ENCODE measurements at places on chromosomes 6 and 20.

- DNase-seq = peak; percentile 10
These were observed 160.1 kb upstream of the BEND3 start for GRCh38 chr6:107275330-107275865.

- DNase-seq = peak; percentile 81
These were observed 411.8 kb downstream of the CDKAL1 start for GRCh38 chr6:20946022-20946421.

DNA sequence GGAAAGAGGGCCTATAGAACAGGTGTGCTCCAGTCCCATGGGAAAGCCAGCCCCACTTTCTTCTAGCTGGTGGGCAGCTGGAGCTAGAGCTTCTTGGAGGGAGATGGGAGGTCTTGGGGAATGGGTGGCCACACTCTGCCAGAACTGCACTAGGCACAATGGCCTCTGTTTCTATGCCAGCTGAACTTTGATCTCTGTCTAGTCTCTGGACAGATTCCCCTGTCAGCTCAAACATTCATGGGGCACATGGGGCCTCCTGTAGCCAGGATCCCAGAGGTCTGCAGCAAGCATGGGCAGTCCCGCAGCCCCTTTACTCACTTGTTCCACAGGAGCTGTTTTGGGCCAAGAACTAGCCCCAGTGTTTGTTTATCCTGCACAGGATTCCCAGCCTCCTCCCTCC lies 591.3 kb upstream of the HS3ST5 start:
- no peak for DNase-seq

GRCh38 chr20:13348311-13349234 lies 127.5 kb downstream of the ISM1 start:
- peak; percentile 54 for DNase-seq

- DNase-seq = peak; percentile 68
These were observed 1.4 kb upstream of the TRIM39 start for GRCh38 chr6:30325150-30325872.

DNA sequence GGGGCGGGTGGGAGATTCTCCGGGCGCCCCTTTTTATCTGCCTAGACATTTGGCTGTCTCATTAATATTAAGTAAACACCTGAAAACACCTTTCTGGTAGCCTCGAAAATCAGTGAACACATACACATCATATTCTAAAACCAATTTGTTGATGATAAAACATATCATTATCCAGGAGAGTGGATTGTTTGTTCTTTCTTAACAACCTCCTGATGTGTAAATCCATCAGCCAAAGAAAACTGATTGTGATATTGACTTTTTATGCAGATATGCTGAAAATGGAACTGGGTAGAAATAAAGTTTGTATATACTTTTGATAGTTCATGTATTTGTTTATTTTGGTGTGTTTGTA lies 75.7 kb downstream of the ADGRG6 start:
- no peak for DNase-seq

DNA sequence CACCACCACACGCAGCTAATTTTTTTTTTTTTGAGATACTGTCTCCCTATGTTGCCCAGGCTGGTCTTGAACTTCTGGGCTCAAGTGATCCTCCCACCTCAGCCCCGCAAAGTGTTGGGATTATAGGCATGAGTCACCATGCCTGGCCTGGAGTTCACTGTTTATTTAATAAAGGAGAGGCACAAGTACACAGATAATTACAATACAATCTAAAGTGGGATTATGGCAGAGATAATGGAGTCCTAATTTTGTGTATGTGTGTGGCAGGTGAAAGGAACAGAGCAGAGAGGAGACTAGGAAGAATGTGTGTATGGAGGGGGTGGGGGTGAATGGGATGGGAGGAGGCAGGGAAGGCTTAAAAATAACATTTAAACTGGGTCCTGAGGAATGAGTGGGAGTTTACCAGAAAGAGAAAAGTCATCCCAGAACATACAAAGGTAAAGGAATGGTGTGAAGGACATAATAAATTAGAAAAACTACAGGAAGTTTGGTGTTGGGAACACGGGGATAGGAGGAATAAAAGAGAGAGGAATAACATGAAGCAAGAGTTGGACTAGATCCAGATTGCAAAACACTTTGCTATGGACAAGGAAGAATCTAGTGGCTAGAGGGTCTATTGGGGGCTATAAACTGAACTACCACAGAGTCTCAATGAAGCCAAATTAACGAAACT lies 4.4 kb downstream of the NCOA5 start:
- DNase-seq = peak; percentile 48

DNA sequence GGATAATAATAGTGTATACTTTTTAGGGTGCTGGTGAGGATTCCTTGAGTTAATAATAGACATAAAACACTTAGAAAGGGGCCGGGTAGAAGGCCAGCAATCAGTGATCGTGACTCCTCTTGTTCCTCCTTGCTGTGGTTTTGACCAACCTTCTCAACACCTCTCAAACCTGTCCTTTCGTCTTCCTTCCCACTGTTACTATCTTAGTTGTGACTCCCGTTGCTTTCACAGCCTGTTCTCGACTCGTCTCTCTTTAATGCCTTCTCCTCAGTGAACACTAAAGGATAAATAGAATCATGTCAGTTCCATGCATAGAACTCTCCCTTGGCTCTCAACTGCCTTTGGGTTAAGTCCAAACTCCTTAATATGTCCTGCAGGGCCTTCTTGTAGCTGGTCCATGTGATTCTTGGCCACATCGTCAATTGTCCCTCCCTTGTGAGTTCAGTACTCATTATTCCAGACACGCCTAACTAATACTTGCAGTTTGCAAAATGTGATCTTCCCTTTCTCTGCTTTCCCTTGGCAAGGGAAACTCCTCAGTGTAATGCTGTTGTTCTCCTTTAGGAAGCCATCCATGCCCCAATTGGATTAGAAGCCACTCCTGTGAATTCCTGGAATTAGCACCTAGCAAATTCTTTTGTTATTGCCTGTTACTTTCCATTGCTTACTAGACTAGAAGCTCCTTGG lies 164.9 kb downstream of the UTRN start:
- DNase-seq = no peak

GRCh38 chr6:32615885-32616532 lies 21.2 kb upstream of the HLA-DQA1 start:
- no peak for DNase-seq

DNA sequence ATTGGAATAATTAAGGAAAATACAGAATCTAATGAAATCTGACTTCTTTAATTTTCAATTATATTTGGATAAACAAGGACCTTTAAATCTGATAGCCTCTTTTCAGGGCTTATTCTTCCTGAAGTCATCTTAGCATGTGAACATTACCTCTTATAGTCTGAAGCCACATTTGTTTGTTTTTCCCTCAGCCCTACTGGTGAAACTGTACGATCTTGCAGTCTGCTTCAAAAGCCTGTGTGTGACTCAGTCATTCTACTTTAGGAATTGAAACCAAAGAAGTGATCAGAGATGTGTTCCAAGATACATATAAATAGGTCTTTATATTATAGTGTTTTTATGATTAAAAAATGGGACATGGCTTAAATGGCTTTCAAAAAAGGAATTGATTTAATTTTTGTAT lies 67.5 kb downstream of the MACROD2 start:
- peak; percentile 14 for DNase-seq

Measured in iris pigment epithelial cell (primary cell).